GM06990 (cell line): ENCODE measurements at places on chromosomes 1 and 21.

DNA sequence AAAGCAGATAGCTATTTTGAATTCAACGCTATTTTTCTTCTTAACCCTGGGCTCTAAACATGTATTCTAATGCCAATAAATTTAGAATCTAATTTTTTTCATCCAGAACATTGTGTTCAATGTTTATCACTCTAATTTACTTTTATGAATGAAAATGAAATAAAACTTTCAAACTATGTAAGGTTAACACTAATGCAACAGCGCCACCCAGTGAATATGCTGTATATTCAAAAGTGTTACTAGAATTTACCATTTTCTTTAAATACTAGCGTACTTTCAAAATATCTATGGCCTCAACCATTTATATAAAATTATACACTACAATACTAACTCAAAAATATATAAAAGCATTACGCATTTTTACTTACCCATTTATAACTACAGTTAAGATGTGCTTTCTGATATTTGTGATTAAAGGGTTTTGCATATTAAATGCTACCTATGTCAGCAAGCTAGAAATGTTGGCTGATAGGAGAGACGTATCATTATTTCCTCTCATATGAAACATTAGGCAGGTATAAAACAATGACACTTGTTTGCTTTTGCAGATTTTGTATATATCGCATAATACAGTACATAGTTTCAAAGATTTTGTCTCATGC is 5.9 kb upstream of the NUF2 start:
- DNase-seq: no peak

GRCh38 chr1:70319750-70320149 is 34.8 kb downstream of the ANKRD13C start:
- no peak for DNase-seq

DNA sequence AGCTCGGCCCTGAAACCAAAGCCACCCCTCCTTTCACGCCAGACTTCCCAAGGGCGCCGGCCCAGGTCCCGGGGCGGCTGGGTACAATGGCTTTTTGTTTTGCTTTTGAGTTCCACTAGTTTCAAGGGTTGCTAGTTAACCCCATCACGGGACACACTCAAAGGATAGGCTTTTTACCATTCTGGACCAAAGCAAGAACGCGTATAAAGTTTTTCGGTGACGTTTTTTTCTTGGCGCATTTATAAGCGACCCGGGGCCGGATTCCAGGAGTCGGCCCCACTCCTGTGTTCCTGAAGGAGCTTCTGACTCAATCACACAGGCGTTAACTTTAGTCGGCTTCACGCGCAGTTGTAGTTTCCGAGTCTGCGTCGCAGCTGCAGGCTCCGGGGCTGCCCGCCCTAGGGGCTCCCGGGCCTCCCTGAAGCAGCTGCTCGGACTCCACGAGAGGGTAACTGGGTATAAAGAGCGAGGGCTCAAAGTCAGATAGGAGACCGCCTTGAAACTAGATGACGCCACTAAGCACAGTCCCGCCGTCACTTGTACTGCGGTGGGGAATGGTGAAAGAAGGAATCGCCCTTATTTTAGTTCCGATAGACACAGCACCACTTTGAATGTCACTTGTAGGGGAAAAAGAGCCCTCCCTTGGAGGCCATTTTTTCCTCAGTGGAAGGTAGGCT is 707 bp upstream of the KLHL21 start:
- peak; percentile 67 for DNase-seq

DNA sequence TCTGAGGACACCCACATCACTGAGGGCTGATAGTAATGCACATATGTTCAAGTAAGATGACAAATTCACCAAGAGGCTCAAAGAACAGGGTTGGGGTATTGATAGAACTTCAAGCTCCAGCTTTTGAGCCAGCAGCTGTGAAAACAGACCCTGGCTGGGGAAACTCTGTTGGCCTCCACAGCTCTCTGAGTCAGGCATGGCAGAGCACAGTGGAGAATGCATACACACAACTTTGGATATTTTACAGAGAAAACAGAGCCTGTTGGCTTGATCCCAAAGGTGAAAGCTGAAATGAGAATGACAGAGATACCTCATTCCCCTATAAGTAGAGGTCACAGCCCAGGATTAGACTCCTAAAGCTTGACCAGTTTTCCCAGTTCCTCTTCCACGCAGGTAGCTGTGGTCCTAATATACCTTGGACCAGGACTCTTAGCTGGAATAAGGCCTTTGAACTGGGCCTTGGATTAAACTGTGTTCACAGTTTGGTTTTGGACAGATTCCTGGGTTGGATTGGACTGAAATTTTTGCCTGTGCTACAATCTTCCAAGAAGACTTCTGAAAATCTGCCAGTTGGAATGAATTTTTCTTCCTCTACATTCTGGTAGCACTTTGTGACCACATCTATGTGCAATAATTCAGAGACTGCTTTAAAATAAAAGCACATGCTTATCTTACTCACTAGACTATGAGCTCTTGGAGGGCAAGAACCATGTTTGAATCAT is 101.6 kb upstream of the HMGB4 start:
- no peak for DNase-seq

GRCh38 chr21:42409366-42409765 is 5.7 kb downstream of the UBASH3A start:
- no peak for DNase-seq

- no peak for DNase-seq
Observed at GRCh38 chr1:46639547-46639946, 22.9 kb upstream of the MOB3C start.

- no peak for DNase-seq
Observed at GRCh38 chr1:3349161-3349967, 105.1 kb upstream of the ARHGEF16 start.

GRCh38 chr1:83511146-83511726 is 487.7 kb downstream of the TTLL7 start:
- DNase-seq: no peak

DNA sequence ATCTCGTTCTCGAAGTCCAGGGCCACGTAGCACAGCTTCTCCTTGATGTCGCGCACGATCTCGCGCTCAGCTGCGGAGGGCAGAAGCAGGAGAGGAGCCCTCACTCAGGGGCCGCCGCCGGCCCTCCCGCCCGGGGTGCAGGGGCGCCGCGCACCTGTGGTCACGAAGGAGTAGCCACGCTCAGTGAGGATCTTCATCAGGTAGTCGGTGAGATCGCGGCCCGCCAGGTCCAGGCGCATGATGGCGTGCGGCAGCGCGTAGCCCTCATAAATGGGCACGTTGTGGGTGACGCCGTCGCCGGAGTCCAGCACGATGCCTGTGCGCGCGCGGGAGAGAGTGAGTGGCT is 1.8 kb downstream of the ACTA1 start:
- DNase-seq: no peak

DNA sequence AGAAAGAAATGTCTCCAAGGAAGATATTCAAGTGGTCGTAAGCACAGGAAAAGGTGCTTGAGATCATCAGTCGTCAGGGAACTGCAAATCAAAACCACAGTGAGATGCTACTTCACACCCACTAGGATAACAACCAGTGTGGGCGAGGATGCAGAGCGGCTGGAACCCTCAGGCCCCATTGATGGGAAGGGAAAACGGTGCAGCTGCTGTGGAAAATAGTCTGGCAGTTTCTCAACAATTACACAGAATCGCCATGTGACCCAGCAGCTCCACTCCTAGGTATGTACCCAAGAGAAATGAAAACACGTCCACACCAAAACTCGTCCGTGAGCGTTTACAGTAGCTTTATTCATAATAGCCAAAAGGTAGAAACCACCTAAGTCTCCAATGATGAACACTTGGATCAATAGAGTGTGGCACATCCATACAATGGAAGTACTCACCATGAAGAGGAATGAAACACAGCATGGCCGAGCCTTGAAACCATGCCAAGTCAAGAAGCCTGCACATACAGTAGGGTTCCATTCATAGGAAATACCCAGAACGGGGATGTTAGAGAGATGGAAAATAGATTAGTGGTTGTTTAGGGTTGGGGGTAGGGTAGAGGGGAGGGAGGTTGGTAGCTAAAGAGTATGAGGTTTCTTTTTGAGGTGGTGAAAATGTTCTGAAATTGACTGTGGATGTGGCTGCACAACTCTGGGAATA is 6.1 kb downstream of the DFFB start:
- DNase-seq: no peak

GRCh38 chr21:33189824-33190223 is 39.9 kb upstream of the IFNAR2 start:
- no peak for DNase-seq

- peak; percentile 39 for DNase-seq
Observed at GRCh38 chr1:86913399-86913895, 479 bp downstream of the SELENOF start.

DNA sequence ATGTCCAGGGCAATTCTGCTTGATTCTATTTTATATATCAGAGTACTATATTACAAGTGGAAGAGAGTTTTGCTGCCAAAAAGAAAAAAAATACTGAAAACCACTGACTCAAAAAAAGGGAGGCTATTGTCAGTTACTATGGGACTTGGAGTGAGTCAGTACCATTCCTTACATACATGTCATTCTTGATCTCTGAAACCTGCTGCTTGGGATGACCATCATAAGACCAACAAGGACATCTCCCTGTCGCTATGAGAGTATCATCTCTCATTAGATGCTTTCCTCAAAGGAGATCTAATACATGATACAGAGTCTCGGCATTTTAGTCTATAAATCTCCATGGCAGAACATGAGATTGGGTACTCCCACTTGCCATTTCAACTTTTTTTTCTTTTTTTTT is 11.8 kb upstream of the INPP5B start:
- DNase-seq: no peak

- DNase-seq: no peak
Observed at GRCh38 chr1:53316424-53316765, 11.5 kb downstream of the LRP8 start.

- DNase-seq: no peak
Observed at GRCh38 chr1:148385371-148386030, 97.6 kb downstream of the PPIAL4G start.

DNA sequence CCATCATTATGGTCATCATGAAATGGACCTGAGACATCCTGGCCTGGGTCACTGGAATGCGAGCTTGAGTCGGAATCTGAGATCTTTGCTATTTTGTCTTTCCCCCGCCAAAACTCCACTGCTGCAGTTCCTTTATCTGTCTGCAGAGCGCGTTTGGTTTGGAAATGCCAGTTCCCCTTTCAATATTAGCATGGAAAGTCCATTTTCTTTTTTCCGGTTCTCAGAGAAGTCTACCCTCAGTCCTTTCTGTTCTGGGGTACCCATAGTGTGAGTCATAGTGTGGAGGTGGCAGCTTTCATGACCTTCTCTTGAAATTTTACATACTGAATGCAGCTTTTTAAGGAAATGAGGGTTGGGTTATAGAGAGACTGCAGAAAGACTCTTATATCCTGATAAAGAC is 14.6 kb downstream of the CACNA1E start:
- no peak for DNase-seq

DNA sequence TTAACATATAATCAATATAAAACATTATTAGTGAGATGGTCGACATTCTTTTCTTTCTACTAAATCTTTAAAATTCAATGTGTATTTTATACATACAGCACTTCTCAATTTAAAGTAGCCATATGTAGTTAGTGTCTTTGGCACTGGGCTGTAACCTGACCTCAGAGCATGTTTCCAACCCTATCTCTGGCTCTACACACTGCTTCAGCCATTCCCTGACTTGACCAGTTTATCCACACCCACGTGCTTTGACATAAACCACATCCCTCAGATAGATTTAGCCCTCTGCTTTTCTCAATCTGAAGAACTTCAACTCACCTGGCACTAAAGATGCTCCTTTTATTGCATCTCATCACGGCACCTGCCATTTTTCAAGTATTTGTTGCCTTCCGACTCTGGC is 58.3 kb downstream of the RGS2 start:
- DNase-seq: no peak

GRCh38 chr1:71565262-71565661 is 484.4 kb upstream of the ZRANB2 start:
- no peak for DNase-seq

DNA sequence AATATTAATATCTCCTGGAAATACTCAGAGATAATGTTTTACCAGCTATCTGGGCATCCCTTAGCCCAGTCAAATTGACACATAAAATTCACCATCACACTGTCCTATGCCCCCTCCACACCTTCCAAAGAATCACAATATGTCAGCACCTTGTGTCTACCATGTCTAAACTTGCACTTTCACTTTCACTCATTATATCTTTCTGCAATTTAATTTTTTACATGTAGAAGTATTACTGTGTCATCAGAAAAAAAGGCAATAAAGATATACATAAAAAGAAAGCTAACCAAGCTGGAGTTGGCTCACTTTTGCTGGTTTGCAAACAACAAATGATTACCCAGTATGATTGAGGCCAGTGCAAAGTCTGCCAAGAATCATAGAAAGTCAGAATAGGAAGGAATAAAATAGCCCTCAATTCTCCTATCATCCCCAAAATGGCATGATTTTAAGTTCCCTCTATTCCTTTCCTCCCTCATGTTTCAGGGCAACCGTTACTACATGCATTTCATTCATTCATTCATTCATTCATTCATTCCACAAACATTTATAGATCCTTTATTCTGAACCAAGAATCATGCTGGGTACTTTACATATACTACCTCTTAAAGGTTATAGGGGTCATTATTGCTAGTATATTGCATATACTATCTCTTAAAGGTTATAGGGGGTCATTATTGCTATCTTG is 5.9 kb upstream of the LUZP1 start:
- DNase-seq: no peak

DNA sequence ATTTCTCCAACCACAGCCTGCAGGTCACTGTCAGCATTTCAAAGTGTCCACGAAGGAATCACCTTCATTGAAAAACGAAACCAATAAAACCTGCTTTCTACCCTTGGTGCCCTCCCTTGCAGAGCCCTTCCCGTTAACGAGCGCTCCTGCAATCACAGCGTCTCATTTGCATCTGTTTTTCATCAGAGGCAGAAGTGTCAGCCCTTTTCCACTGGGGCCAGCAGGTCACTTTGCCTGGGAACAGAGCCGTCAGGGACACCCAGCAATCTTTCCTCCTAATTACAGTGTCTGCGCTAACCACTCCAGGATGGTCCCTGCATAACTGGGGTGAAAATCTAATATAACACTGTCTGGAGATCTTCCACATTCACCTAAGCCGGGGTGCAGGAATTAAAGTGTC is 85.3 kb downstream of the PSMG1 start:
- DNase-seq: no peak

- no peak for DNase-seq
Observed at GRCh38 chr1:68585351-68585750, 88.5 kb upstream of the DEPDC1 start.

- DNase-seq: no peak
Observed at GRCh38 chr1:5342172-5342571, 650.1 kb downstream of the NPHP4 start.

- no peak for DNase-seq
Observed at GRCh38 chr21:40829791-40830190, 17.2 kb downstream of the DSCAM start.
